ENCODE measurements at places on chromosomes 6 and 20. TPM values are rescaled to one million over a fixed set of nuclear protein-coding genes. Genes with fewer than 3 reads are reported as not detected.

Gene SRC
- 5.5 TPM for total RNA-seq

Gene UTRN
- total RNA-seq: 297 TPM

Gene SLC17A3
- total RNA-seq: not detected

Gene GRM1
- total RNA-seq: not detected

Gene RBM38
- 322 TPM for total RNA-seq

Gene DZANK1
- 2.2 TPM for total RNA-seq

Gene NR2E1
- not detected for total RNA-seq

Gene PHACTR1
- 1.6 TPM for total RNA-seq

Gene ACSS1
- total RNA-seq: 38.7 TPM

Gene PACSIN1
- 1.7 TPM for total RNA-seq

Data from CD4-positive, CD25-positive, alpha-beta regulatory T cell (primary cell).